ENCODE measurements at places on chromosomes 11 and 22.
A peak's percentile ranks its signal among the peaks of the same experiment; 100 is the strongest.

DNA sequence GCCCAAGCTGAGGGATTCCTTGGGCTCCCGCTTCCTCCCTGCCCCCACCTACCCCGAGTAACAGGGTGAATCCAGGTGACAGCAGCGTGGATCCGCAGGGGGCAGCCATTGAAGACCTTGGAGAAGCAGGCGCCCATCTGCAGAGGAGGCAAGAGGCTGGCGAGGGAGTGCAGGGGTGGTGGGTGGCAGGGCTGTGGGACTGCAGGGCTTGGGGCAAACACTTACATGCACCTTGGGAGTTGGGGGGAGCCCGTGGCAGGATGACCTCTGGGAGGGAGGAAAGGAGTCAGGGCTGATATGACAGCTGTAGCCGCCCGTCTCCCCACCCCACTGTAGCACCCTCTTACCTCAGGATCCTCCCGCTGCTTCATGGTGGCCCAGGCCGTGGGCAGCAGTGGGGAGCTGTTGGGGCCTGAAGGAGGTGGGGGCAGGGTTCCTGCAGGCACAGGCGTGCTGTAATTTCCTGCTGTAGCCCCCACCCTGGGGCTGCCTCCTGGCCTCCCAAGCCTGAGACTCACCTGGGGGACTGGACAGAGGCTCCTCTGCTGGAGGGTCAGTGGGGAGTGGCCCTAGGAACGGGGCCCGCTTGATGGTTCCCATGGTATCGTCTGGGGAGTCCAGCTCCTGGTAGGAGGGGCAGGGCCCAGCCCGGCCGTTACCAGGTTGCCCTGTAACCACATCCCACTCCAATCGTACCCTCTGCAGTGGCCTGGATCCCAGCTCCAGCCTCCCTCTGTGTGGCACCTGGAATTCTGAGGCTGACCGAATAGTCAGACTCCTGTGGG lies 6.1 kb downstream of the MAP4K2 start:
- DNase-seq: no peak

- DNase-seq: no peak
Observed at GRCh38 chr11:8267831-8268529, 4.3 kb upstream of the LMO1 start.

- DNase-seq: no peak
Observed at GRCh38 chr22:35873426-35873825, 155.2 kb downstream of the RBFOX2 start.

DNA sequence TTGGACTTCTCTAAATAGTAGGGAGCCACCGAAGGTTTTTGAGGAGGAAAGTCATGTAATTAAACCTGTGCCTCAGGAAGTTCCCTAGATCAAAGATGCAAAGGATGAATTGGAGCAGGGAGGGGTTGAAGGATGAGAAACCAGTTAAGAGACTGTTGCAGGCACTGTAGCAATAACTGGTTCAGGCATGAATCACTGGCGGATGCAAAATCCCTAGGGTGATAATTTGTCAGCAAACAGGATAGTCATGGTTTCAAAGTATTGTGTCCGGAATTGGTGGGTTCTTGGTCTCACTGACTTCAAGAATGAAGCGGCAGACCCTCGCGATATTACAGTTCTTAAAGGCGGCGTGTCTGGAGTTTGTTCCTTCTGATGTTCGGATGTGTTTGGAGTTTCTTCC lies 19.9 kb downstream of the TRIOBP start:
- DNase-seq: no peak

GRCh38 chr22:46858181-46858771 lies 95.8 kb downstream of the TBC1D22A start:
- DNase-seq: no peak

- peak; percentile 11 for DNase-seq
Observed at GRCh38 chr22:32050678-32051515, 7.8 kb downstream of the SLC5A1 start.

DNA sequence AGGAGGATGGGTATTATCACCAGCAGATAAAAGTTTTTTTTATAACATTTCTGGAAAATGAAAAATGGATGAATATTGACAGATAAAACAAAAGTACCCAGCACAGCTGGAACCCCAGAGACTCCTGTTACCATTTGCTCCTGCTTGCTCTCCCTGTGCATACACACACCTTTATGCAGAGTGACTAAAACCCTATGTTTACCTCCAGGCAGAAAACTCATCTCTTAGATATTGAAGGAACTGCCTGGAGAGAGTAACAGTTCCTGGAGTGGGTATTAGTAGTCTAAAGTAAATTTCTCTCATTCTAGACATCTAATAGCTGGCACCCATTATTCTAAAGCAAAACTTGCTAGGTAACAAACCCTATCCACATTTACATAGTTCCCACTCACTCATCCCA lies 38.0 kb downstream of the CYP2R1 start:
- DNase-seq: no peak

DNA sequence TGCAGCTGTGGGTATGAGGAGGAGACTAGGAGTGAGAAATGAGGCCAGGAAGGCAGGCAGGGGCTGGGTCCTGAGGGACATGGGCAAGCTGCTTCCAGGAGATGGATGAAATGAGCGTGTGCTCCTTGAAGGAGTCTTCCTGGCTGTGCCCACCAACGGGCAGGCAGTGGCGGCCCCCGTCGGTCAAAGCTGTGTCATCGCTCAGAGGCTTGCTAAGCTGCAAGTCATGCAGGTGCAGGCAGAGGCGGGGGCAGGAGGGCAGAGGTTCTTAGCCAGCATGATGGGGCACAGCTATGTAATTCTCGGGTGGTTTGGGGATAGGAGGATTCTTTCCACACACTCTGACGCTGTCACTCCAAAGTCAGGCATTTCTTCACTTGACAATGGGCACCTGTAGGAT lies 12.5 kb upstream of the PEX26 start:
- no peak for DNase-seq

GRCh38 chr11:122207921-122208764 lies 92.1 kb upstream of the BLID start:
- no peak for DNase-seq

DNA sequence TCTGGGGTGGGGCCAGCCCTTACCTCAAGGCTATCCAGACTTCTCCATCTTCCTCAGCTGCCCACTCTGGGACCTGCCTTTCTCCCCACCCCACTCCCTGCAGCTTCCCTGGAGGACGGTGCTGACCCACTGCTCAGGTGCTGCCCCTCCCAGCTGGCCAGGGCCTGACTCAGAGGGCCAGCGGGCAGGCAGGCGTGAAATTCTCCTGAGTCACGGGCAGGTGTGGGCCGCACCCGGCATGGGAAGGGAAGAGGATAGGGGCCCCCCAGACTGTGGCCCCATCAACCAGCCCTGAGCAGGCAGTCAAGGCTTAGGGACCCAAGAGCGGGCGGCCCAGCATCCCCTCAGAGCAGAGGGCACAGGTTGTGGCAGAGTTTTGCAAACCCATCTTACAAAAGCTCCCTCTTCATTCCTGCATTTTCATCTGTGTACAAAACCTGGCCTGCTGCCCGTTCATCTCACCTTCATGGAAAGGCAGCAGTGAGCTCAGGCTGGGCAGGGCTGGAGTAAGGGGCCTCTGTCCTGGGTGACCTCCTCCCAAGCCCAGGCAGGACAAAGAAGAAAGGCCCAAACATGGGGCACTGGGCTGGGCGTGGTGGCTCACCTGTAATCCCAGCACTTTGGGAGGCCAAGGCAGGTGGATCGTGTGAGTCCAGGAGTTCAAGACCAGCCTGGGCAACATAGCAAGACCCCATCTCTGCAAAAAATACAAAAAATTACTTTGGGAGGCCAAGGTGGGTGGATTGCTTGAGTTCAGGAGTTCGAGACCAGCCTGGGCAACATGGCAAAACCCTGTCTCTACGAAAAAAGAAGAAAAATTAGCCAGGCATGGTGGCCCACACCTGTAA lies 6.1 kb downstream of the RHOD start:
- no peak for DNase-seq

DNA sequence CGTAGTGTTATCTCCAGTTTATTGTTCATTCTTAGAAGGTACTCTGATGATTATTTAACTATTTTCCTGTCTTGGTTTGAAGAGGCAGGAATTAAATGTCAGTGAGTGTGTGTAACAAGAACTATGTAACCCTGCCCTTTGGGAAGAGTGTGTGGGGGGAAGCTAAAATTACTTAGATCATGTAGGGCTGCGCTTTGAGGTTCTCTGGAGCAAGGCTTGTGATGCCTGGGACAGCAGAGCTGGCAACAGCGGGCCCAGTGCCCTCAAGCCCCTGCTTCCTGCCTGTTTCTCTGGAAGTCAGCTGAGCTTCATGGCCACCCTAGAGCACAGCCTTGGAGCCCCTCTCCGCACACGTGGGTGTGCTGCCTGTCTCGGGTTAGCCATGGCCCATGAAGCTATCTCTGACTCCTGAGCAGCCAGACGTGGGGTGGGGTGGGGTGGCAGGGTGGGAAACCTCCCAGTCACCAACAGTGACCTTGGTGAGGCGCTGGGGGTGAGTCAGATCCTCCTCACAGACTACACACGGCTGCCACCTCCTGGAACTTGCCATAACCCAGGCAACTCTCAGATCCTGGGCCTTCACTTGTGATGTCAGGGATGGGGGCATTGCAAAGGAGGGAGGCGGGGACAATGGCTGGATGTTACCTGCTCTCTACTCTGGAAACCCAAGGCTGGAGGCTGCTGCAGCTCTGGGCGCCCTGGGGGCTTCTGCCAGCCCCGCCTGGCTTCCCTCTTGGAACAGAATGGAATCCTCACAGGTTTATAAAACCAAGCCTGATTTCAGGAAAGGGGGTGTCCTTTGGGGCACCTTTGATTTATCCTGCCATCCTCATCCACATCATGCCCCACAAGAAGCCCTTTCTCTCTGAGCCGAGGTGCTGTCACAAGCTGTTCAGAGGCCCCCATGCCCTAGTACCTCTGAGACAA lies 88.6 kb downstream of the SNX19 start:
- DNase-seq: no peak

GRCh38 chr22:47061226-47061625 lies 298.8 kb downstream of the TBC1D22A start:
- DNase-seq: no peak

- DNase-seq: no peak
Observed at GRCh38 chr22:39392341-39392948, 7.1 kb upstream of the TAB1 start.

DNA sequence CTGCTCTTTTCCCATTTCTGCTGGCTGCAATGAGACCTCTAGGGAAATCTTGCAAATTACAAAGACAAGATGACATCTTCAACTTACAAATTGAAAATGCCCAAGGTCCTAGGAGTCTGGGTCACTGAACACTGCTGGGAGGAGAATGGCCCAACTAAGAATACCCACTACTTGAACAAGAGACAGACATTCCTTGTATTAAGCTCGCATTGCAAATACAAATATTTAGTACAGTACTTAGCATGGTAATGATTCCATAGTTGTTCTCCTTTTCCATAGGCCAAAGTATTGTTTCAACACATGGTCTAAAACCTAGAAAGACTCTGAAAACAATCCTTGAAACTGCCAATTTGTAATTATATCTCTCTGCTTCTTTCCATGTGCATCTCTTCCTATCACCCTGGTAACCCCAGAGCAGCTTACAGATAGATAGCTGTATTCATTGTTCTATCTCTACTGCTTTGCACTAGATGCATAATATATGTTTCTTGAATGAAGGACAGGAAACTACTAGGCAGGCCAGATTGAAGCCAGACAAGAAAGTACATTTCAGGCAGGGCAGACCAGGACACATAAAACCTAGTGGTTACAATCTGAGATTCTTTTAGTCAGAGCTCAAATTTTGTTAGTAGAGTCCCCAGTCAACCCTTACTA lies 1545.7 kb upstream of the TENM4 start:
- no peak for DNase-seq

Data from NCI-H1930 (cell line).